Omental fat pad (tissue), 4 donors: ENCODE measurements at places on chromosomes 3 and 15. TPM values are rescaled to one million over a fixed set of nuclear protein-coding genes. Genes with fewer than 3 reads are reported as not detected.

The IQCF5 gene
- not detected for total RNA-seq

The FBXL2 gene
- total RNA-seq: 6.9 TPM

The TAGLN3 gene
- not detected for total RNA-seq

The MOBP gene
- 0.09 TPM for total RNA-seq

The MST1R gene
- total RNA-seq: 5.3 TPM

The CPN2 gene
- total RNA-seq: 0.50 TPM

The HRG gene
- not detected for total RNA-seq

DNA sequence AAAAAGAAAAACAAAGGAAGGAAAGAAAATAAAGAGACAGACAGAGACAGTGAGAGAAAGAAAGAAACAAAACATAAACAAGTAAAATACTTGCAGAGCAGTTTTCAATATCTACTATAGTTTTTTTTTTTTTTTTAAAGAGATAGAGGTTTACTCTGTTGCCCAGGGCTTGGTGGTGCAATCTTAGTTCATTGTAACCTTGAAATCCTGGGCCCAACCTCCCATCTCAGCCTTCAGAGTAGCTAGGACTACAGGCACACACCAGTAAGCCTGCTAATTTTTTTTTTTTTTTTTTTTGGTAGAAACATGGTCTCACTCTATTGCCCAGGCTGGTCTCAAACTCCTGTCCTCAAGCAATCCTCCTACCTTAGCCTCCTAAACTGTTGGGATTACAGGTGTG, 23.1 kb downstream of the CLASP2 start:
- no peak for DNase-seq

DNA sequence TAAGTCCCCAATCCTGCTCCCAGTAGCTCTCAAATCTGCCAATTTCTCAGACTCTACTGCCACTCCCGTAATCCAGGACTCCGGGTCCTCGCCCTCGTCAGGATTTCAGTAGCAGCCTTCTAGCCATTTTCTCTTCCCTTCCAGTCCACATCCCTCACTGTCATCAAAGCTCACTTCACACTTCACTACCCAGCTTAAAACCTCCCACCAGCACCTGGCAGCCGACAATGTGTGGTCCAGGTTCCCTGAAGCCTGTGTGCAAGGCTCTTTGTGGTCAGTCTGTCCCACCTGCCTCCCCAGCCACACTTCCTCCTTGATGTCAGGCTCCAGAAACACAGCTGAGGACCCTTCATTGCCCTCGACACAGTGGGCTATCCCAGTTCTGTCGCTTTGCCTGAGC, 304.5 kb upstream of the ROPN1 start:
- no peak for DNase-seq

- DNase-seq: no peak
Observed at GRCh38 chr3:10744098-10744465, 71.9 kb upstream of the SLC6A11 start.

DNA sequence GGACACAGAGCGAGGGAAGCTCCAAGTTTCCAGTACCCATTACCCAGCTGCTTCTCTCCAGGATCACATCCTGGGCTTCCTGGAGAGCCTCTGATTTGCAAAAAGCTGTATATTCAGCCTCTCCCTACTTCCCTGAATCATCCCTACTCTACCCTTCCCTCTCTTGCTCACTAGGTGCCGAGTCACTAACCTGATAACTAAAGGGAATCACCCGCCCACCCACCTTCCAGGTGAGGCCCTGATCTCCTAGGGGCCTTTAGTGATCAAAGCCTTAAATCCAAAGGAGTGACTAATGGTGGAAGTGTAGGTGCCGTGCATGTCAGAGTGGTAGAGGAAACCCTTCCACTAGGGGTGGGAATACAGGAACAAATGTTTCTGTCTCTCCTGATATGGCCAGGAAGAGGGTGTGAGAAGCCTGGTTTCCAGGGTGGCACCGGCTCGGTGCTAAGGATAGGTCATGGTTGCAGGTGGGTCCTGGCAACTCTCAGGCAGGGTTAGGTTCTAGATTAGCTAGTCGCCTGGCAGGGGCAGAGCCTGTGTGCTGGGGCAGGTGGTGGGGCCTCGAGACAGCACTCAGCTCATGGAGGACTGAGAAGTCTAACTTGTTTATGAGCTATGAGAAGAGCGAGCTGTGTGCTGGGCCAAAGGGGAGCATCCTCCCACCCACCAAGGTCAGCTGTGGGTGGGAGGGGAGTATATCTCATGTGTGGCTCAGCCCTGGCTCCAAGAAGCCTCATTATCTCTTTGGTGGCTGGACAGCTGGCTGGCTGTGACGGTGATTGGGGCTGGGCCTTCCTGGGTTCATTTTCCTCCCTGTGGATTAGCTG, 10.1 kb downstream of the SEMA7A start:
- no peak for DNase-seq

DNA sequence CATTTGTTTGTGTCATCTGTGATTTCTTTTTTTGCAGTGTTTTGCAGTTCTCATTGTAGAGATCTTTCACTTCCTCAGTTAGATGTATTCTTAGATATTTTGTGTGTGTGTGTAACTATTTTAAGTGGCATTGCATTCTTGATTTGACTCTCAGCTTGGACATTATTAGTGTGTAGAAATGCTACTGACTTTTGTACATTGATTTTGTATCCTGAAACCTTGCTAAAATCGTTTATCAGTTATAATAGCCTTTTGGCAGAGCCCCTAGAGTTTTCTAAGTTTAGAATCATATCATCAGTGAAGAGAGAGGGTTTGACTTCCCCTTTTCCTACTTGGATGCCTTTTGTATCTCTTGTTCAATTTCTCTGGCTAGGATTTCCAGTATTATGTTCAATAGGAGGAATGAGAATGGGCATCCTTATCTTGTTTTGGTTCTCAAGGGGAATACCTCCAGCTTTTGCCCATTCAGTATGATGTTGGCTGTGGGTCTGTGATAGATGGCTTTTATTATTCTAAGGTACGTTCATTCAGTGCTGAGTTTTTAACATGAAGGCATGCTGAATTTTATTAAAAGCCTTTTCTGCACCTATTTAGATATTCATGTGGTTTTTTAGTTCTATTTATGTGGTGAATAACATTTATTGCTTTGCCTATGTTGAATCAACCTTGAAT, 211.7 kb downstream of the MBNL1 start:
- DNase-seq: no peak

DNA sequence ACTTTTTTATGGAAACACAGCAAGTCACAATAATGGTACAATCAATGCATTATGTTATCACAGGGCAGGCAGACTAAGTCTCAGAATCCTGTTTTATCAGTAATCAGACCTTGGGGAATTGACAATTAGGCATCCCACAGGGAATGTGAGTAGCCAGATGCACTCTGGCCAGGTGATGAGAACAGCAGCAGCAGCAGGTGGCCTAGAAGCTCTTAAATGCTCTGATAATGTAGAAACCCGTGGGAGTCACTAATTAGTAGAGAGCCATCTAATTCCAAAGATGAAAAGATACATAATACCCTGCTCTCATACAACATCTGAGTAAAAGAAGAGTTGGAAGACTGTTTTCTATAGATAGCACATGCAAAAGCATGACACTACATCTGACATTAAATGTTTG, 12.6 kb downstream of the CEP152 start:
- DNase-seq: no peak

DNA sequence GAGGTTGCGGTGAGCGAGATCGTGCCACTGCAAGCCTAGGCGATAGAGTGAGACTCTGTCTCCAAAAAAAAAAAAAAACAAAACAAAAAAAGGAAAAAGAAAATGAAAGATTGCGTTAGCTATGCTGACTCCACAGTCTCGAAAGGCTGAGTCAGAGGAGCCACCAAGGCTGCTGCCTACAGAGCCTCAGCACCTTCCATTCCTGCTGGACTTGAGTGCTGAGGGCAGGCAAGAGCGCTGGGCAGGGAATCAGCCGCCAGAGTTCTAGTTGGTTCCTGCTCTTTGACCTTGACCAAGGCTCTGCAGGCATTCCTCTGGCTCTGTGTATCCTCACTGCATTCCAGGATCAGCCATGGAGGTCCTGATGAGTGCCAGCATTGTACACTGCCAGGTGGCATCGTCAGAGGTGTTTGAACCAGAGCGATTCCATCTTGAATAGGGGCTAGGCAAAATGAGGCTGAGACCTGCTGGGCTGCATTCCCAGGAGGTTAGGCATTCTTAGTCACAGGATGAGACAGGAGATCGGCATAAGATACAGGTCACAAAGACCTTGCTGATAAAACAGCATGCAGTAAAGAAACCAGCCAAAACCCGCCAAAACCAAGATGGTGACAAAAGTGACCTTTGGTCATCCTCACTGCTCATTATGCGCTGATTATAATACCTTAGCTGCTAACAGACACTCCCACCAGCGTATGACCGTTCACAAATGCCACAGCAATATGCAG, 5.9 kb downstream of the MESP2 start:
- no peak for DNase-seq

DNA sequence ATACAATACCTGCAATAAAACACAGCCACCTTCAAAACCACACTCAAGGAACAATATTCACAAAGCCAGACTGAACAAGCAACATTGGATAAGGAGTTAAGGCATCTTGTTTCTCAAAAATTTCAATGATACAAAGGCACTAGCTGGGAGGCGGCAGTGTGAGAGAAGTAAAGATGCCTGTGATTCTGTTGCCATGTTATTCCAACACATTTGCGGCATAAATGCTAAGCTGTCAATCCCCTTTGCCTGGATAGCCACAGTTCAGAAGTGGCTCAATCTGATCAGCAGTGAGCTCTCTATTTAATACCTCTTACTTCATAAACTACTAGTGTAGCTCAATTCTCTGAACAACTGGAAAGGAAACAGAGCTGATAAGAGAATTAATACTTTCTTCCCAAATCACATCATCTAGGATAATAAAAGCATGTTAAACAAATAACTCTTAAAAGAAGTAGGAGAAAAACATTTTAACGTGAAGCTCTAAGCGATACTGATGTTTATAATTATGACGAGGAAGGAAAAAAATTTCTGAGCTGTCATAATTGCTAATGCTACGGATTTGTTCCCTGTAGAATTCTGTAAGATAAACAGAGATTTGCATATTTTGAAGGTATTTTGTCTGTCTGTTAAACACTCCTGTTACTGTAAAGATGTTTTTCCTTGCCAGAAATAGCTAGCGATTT, 358.4 kb downstream of the FOXP1 start:
- no peak for DNase-seq

DNA sequence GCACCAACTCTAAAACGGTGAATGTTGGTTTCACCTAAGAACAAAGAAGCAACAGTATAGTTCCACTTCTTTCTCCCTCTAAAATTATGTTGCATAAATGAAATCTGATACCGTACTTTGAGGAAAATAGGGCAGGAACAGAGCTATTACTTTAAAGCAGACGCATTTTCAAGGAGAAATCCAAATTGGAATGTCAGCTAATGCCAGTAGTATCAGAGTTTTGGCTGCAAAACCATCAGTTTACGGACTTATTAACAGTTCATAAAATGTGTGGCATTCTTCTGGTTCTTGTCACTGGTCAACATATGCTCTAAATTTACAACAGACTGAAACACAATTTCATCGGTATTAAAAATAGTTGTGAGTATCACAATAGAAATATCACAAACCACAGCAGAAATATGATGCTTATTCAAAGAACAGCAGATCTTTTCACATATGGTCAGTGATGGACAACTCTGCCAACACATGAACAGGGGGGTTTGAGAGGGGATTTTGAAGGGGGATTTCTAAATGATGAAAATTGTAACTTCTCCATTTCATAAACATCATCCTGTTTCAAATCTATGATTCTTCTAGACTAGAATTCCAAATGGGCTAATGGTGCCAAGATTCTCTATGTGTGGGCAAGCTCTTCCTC, 38.7 kb upstream of the ROBO2 start:
- no peak for DNase-seq

DNA sequence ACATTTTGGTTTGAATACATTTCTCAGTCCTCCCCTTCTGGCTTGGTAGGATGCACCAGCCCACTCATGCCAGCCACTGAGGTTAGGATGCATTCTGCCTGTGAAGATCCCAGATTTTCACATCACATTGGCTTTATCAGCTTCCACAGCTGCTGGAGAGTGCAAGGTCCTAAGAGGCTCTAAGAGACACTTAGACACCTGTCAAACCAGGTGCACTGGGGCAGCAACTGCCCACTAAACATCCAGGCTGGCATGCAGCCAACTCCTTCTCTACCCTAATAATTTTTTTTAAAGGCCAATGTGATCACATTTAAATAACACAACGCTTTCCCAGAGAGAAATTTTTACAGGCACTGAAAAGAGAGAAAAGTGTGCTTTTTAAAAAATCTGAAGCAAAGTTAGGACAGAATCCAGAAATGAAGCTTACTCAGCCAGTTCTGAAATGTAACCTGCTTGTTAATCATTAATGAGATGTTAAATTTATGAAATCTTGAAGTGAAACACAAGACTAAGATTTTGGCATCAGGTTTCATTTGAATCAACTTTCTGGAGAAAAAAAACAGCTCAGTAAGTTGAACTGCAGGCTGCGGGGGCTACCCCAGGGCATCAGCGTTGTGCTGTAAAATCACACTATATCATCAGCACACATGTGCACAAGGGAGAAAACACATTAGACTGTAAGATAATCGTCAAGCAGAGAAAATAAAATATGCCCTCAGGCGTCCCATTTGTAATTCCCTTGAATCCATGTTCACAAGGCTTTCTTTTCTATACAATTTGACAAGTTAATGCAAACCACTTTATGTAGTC, 312.9 kb downstream of the ZBBX start:
- DNase-seq: no peak

DNA sequence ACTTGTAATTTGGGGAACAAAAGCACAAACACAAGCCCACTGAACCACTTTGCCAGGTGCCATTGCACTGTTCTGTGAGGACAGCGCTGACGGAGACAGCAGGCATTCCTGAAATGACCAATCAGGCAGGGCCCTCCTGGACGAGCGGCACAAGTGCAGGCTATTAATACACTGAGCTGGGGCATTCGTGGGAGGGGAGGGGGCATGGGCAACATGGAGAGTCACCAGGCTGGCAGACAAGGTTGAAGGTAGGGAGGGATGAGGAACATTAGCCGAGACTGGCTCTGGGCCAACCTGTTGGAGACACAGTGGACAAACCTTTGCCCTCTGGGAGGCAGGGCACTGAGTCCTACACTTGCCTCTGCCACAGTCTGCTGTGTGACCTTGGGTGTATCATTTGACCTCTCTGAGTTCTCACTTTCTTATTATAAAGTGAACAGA, 45.6 kb downstream of the NOX5 start:
- no peak for DNase-seq

- DNase-seq: no peak
Observed at GRCh38 chr3:169246158-169246557, 417.4 kb downstream of the MECOM start.

- no peak for DNase-seq
Observed at GRCh38 chr3:9226326-9226725, 23.1 kb downstream of the SRGAP3 start.

DNA sequence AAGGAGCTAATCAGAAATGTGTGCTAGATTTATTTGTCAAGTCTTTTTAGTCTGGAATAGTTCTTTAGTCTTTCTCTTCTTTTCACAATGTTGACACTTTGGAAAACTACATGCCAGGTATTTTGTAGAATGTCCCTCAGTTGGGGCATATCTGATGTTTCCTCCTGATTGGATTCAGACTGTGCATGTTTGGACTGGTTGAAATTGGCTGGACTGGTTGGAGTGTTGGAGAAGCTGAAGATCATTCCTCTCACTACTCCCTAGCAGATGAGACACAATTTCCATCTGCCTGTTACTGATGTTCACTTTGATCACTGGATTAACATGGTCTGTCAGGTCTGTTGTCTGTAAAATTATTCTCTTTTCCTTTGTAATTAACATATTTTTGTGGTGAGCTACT, 3.7 kb downstream of the NME9 start:
- no peak for DNase-seq

- no peak for DNase-seq
Observed at GRCh38 chr3:64067506-64068346, 44.4 kb upstream of the PSMD6 start.
